T-helper 1 cell treated with Interleukin-12 subunit alpha and Interleukin-12 subunit beta and Interleukin-4 antibody, amounts not matched to agents 30 ng/mL and 1 ng/mL, for 36 hours (primary cell): ENCODE measurements at places on chromosomes 11 and 22. TPM values are rescaled to one million over a fixed set of nuclear protein-coding genes. Genes with fewer than 3 reads are reported as not detected.

The OR52N4 gene
- 1.1 and 1.9 TPM in 2 replicates for total RNA-seq

The GGTLC3 gene
- total RNA-seq: not detected in 2 replicates

The DNAJB7 gene
- total RNA-seq: not detected in 2 replicates

The OVCH2 gene
- total RNA-seq: not detected in 2 replicates

The KCNJ1 gene
- total RNA-seq: not detected in 2 replicates

The MYOD1 gene
- not detected in 2 replicates for total RNA-seq

The APOA4 gene
- not detected in 2 replicates for total RNA-seq

The LRP4 gene
- not detected in 2 replicates for total RNA-seq

The SAA1 gene
- total RNA-seq: not detected in 2 replicates

The C2CD2L gene
- 36.6 and 42.2 TPM in 2 replicates for total RNA-seq

The LGALS12 gene
- 0.17 TPM in 1 of 2 replicates, not detected in the other for total RNA-seq

The TTC36 gene
- 0.90 and 2.2 TPM in 2 replicates for total RNA-seq

The FAM111B gene
- 63.3 and 63.7 TPM in 2 replicates for total RNA-seq

The FOLH1 gene
- not detected in 2 replicates for total RNA-seq

The RIC3 gene
- 7.7 and 8.3 TPM in 2 replicates for total RNA-seq
